CD4-positive, alpha-beta T cell (primary cell): ENCODE measurements at places on chromosomes 7 and 10.

DNA sequence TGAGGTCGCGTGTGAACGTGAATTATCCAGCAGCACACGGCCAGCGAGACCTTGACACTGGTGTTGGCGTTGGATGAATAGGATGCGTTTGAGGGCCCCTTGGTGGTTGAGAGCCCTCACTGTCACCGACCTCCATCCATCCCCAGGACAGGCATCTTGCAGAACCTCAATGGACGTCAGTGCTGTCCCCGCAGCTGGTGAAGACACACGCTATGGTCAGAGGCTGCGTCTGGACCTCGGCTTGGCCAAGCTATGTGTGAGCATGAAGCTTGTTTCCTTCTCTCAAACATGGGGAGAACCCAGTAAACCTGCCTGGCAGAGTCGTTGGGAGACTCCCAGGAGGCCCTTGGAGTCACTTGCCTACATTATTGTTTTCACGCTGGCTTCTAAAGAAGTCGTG lies 229.2 kb downstream of the ADARB2 start:
- H3K4me3 ChIP-seq = no peak overlapping the region
- no peaks in the 10 kb centered on the region for H3K4me1 ChIP-seq
- no peak for DNase-seq
- H3K27me3 ChIP-seq = no peaks in the 10 kb centered on the region
- no peak overlapping the region for H3K27ac ChIP-seq

DNA sequence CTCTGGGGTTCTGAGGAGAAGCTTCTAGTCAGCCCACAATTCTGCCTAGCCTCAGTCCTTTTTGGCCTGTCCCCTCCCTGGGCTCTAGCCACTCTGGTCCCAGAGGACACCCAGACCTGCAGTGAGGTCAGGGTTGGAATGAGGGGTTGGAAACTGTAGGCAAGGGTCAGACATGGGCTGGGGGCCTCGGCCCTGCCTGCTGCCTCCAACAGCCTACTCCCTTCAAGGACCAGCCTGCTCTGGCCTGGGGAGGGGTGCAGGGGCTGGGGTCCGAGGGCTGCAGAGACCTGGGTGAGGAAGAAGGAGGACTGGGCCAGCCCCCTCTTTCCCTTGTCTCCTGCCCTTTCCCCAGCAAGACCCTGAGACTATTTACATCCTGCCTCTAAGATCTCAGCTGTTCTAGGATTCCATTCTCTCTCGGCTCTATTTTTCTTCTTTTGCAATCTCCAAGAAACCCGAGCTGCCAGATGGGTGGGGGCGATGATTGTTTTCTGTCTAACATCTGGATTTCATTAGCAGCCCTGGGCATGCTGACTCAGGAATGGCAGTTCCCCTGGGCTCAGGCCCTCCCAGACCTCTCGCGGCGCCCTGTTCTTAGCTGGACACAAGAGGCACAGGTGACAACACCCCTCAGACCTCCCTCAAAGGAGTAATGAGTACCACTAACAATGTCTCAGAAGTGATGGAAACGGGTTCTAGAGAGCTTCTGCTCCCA lies 23.1 kb downstream of the ZCCHC24 start:
- no peak for DNase-seq
- H3K27me3 ChIP-seq = no peaks in the 10 kb centered on the region
- no peak overlapping the region for H3K27ac ChIP-seq
- no peak overlapping the region for H3K4me3 ChIP-seq

GRCh38 chr10:72263613-72264241 lies 10.0 kb upstream of the DDIT4 start:
- no peaks in the 10 kb centered on the region for H3K36me3 ChIP-seq
- peaks cover 62% of the 10 kb centered on the region for H3K4me1 ChIP-seq
- H3K4me3 ChIP-seq = no peak overlapping the region
- H3K27me3 ChIP-seq = no peaks in the 10 kb centered on the region
- peak; percentile 53 for DNase-seq
- no peak overlapping the region for H3K27ac ChIP-seq

DNA sequence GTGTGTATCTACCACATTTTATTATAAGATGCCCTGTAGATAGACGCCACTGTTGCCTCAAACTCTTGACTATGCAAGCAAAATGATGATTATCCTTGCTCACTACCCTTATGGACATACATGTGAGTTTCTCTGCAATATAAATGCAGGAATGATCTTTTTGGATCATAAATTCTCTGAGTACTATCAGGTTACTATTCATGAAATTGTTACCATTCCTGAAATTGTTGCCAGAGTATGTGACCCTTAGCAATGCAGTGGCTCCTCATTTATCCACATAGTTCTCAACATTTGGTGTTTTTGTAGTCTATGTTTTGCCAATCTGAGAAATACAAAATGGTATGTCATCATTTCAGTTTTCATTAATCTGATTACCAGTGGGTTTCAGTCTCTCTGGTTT lies 166.2 kb upstream of the FAM3C start:
- no peaks in the 10 kb centered on the region for H3K27me3 ChIP-seq
- no peaks in the 10 kb centered on the region for H3K36me3 ChIP-seq
- DNase-seq = no peak
- H3K4me1 ChIP-seq = no peaks in the 10 kb centered on the region
- H3K4me3 ChIP-seq = no peak overlapping the region

DNA sequence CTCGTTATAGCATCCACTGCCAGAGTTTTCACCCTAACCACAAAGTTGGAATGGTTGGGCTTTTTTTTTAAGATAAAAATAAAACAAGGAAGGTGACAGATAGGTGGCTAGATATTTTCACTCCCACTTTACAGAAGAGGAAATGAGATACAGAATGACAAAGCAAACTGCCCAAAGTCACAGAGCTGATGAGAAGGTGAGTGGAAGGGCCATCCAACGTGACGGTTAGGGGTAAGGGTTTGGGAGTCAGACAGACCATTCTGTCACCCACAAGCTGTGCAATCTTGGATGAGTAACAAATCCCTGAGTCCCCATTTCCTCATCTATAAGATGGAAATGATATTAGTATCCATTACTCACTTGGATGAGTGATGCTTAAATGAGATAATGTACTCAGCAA lies 106.9 kb upstream of the PDLIM1 start:
- no peak for DNase-seq
- no peak overlapping the region for H3K27ac ChIP-seq
